ENCODE measurements at places on chromosomes 3 and 15.
A peak's percentile ranks its signal among the peaks of the same experiment; 100 is the strongest.

DNA sequence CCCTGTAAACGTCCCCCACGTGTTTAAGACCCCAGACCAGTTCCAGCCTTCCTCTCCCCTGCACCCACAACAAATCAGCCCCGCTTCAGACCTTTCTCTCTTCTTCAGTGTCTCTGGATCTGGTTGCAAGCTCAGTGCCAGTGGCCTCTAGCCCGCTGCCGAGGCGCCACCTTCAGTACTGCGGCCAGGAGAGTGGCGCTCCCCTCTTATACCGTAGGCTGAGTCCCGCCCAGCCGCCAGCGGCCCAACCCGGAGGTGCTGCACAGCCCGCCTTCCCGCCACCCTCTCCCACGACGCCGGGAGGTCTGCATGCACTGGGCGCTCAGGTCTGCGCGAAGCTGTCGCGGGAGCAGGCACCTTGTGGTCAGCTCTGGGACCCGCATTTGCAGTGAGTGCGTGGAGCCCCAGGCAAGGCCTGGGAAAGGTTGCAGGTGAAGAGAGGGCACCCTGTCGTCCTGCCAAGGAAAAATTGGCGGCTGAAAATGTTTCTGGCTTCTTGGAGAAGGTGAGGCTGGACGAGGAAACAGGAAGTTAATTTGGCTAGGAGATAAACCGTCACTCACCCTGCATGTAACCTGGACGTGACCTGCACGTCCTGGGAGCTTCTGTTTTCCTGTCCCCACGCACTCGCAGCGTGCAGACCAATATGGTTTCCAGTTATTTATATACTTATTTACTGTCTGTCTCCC lies at the start of gene C2CD4B:
Gene C2CD4B (minus strand): TSS at position 182 of the 689 bp plus-strand sequence. CDS start 301 bp downstream, outside the sequence.
- DNase-seq: no peak

DNA sequence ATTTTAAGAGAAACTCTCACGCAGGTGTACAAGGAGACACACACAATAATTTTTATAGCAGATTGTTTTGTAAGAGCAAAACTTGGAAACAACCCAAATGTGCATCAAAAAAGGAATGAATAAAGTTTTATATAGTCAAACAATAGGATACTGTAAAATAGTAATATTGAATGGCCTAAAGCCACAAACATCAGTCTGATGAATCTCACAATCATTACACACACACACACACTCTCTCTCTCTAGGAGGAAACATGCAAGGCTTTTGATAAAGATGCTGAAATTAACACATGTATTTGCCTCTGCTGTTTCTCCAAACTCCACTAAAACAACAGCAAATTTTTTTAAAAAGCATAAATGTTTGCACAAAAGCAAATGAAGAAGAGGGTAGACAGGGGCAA lies 37.3 kb downstream of the ADIPOQ start:
- DNase-seq: no peak

DNA sequence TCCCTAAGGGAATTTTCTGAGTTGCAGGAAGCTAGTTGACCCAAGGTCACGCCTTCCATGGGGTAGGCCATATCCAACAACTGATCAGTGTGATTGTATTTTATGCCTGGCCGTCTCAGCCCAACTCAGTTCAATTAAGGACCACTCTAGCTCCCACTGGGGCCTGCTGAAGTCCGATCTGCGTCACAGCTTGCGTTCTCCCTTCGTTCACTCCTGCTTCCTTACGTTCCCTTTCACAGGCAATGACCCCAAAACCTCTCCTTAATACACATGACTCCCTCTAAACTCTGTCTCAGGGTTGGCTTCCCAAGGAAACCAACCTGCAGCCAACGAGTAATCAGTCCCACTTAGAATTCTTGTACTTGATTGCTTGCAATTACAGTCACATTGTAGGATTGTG lies 428.0 kb downstream of the RBMS3 start:
- DNase-seq: no peak

- no peak for DNase-seq
These were observed 50.4 kb downstream of the APH1B start for GRCh38 chr15:63327648-63328421.

- no peak for DNase-seq
These were observed 374.3 kb upstream of the TGFBR2 start for GRCh38 chr3:30232142-30232541.

- DNase-seq: no peak
These were observed 933 bp downstream of the DZIP1L start for GRCh38 chr3:138114431-138114918.

- DNase-seq: no peak
These were observed 135.0 kb upstream of the CTDSPL start for GRCh38 chr3:37726525-37727290.

DNA sequence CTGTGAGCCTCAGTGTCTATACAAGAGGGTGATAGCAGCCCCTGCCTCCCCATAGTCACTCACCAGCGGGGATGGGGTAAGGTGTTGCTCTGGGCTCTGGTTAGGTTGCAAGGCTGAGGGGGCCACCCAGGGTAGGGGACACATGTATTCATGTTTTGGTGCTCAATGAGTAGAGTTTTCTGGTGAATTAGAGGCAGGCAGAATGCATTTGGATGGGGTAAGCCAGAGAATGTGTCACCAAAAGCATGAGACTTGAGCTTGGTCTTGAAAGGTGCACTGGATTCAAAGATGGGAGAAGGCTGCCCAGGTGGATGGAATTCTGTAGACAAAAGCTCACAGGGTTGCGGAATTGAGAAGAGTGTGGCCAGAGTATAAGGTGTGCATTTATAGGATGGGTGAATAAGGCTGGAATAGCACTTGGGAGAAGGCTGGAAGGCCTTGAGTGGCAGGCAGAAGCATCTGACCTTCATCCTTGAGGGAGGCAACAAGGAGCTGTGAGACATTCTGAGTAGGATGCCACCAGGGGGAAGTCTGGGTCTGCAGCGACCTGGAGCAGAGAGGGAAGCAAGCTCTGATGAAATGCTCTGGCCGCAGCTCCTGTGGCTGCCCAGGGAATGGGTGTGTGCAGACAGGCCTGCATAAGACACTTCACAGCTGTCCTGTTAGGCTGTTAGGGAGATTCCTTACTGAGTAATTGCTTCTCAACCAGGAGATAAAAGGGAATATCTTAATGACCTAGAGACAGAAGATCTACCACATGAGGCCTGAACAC lies 149.6 kb downstream of the CHDH start:
- DNase-seq: no peak

DNA sequence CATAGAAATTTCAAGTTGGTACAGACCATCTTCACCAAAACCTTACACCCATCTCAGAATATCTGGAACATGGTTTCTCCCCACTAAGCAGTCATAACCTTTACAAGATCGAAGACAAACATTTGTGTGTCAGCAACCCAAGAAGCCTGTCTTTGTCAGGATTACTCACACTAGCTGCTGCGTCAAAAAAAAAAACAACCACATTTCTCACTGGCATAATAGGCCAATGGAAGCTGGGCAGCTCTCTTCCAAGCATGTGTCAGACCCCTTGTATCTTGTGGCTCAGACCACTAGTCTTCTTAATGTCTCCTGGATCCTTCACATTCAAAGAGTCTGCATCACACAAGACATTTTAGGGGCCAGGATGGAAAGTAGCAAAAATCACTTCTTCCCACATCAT lies 266.9 kb upstream of the IGF1R start:
- no peak for DNase-seq

GRCh38 chr3:49805897-49806701 lies 3.0 kb downstream of the INKA1 start:
- DNase-seq: no peak

DNA sequence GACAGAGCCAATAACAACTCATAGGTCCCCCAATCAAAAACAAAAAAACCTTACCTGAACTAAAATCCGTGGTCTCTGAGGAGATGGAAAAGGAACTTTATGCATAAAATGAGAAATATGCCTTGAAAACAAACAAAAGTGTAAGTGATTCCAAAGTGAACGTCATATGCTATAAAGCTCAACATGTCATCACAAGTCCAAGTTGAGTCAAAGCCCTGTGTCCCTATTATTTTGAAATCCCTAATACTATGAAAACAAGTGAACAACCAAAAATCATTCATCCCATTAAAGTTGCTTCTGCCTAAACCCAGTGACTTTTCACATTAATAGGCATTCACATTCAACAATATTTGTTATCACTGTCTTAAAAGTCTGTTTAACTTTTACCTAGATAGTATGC lies 59.4 kb downstream of the DENND4A start:
- DNase-seq: no peak

DNA sequence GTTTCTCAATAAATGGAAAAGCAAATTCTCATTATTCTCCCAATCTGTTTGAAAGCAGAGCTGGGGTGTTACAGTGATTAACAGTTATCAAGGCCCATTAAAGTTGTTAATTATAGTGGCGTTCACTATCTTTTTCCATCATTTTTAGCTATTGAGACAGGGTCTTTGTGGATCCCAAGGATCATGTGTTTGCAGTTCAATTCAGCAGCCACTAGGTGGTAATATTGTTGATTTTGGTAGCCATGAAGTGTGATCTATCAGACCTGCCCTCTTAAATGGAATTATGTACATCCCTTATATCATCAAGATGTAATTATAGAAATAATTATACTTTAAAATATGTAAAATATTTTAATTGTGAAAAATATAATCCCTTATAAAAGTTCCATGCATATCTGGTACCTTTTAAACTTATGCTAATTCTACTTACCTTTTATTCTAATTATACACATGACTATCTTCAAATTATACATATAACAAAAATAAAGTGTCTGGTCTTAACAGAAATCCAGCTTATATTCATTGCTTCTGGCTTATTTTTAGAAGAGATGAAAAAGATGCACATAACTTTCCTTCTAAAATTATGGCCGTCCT lies 126.4 kb downstream of the GREM1 start:
- DNase-seq: no peak

DNA sequence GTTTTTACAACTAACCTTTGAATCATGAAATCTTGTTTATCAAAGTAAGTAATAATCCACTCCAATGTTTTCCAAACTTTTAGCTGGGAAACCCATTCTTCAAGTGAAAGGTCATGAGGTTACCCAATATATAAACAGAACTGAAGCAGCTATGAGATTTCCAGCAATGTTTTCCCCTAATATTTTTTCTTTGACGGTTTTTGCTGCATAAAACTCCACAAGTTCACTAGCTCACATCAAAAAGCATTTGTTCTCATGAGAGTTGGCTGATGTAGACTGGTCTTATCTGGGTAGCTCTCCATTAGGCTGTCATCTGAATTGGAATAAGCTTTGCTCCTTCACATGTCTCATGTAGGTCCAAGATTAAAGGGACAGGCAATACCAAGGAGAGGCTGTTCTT lies 241.2 kb upstream of the LRRC3B start:
- no peak for DNase-seq

GRCh38 chr3:139117883-139118760 lies 73.4 kb upstream of the PRR23C start:
- no peak for DNase-seq

DNA sequence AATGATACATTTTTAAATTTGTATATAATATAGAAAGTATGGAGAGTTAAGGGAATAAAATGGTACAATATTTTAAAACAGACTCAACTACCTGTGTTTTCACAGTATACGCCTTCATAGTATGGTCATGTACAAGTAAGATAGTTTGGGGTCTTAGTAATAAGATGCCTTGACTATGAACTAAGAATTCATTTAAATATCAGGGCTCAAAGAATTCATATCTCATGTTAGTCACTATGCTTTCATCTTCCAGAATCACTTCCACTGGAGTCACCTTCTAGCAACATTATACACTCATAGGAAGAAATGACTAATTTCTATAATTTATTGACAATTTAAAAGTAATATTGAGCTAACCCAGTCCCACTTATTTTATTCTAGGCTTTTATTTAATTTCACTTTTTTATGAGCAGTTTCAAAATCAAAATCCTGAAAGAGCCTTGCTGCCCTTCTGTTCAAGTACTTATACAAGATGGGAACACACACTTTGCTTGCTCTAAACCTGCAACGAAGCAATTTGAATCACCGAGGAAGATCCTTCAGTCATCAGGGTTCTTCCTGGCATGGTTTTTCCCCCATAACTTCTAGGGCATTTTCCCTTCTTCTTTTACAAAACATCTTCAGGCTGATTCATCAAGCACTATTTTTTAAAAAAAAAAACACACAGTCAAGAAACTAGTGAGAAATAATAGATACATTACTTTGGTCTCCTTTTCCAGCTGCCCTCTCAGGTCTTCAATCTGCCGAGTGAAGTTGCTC lies 94.1 kb downstream of the MYH15 start:
- no peak for DNase-seq

DNA sequence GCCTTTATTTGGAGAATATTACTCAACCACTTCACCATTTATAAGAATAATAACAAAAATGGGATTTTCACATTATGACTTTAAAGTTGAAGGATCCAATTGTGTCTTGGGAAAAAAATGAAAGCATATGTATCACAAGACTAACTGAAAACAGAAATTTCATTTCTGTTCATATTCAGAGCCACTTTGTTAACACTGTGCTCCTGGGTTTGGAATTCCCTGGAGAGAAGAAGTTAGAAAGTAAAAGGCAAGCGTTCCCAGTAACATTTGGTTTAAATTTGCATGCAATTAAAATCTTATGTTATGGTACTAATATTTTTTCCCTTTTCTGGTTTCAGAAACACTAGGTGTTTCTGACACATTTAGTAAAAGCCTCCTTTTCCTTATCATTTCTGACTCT lies 230.8 kb downstream of the RBMS3 start:
- no peak for DNase-seq

- no peak for DNase-seq
These were observed 45.2 kb downstream of the KLHL25 start for GRCh38 chr15:85749261-85750151.

DNA sequence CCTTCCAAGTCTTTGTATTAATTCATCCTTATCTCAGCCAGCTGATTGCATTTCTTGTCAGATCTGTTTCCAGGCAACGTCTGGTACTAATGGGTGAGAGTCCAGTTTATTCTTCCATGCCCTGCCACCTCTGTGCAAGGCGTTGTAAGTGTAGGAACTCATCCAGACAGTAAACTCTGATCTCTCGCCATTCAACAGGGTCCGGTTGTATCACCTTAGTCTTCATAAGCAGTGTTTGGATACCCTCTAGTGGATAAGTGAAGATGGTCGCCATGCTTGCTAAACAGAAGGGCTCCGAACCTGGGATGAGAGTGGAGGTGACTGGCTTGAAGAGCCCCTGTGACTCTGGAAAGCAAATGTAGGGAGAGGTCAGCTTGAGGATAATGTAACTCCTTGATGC lies 51.6 kb upstream of the CMTM7 start:
- DNase-seq: peak; percentile 21

DNA sequence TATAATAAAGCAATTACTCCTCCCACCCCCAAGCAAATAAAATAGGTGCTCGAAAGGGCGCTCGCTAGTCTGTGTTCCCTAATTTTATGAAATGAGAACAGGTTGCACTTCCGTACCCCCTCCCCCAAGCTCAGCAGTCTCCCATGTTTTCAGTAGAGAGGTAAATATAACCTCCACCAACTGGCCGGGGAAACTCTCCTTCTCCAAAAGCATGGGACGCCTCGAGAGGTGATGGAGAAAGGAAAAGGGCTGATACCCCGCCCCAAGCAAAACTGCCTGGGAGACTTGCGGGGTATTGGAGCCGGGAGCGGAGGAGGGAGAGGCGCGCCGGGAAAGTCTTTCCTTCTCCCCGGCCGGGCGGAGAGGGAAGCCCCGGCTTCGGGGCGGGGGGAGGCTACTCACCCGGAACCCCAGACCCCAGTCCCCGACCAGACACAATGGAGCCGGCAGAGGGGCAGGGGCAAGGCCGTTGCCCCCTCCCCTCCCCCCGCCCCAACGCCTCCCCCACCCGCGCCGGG lies 605 bp downstream of the DCUN1D1 start:
- no peak for DNase-seq
